Naive thymus-derived CD8-positive, alpha-beta T cell (primary cell): ENCODE measurements at places on chromosomes 1 and 21.

GRCh38 chr1:61612602-61613001 is 112.3 kb downstream of the TM2D1 start:
- no peak for DNase-seq

GRCh38 chr1:12177156-12177998 is 10.6 kb downstream of the TNFRSF1B start:
- no peak for DNase-seq

DNA sequence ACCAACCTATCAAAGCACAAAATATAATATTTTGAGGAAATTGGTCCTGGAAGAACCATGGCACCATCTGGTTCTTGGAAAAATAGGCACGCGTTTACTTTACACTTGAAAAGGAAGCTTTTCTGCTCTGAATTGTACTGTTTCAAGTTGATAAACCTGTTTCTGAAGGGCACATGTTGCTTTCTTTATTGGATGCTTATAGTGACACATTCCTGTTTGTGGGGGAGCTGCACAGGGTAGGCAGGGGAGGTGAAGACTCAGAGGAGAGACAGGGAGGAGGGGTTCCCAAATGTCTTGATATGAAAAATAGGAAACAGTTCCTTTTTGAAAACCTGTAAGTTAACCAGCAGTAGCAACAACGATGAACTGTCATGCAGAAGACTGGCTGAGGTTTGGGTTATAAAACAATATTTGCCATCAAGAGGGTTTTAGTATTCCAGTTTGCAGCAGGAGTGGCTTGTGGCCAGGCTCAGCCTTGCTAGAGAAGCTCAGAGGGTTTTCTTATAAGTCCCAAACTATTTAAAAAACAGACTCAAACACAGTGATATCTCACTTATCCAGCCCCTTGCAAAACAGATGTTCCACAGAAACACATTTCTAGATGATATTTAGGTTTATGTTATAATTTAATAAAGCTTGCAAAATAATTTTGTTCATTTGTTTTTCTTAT is 127.0 kb upstream of the MROH9 start:
- DNase-seq = no peak

DNA sequence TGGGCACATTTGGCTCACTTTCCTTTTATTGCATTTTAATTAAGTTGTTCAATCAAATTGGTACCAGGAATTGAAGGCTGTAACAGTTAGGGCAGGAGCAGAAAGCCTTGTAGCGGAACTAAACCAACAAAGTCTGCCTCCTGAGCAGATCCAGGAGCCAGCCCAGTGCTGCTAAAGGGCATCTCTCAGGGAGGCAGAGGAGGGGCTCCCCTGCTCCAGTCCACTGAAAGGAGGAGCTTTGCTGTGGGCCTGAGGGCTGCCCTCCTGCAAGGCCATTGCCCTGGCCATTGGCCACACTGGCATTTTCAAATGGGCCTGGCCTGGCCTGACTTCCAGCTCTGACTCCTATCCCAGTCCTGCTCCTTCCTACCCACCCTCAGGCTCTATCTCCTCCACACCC is 3.7 kb upstream of the TRABD2B start:
- no peak for DNase-seq

GRCh38 chr1:206792939-206793607 is 20.8 kb upstream of the IL10 start:
- DNase-seq = no peak

- no peak for DNase-seq
Observed at GRCh38 chr1:24421502-24421901, 5.9 kb downstream of the NIPAL3 start.

- no peak for DNase-seq
Observed at GRCh38 chr21:36860736-36861594, 105.5 kb downstream of the HLCS start.

DNA sequence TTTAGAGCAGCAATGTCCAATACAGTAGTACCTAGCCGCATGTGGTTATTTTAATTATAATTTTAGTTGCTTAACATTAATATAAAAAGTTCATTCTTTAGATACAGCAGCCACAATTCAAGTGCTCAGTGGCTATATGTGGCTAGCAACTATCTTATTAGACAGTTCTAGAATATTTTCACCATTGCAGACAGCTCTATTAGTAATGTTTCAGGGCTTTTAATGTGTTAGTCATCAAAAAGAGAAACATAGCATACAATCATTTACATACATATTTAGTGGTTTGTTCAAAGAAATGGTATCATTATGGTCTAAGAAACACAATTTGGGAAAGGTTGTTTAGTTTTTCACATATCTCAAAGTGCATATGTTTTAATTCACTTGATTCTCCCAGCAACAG is 66.6 kb upstream of the DYNLT5 start:
- DNase-seq = no peak

DNA sequence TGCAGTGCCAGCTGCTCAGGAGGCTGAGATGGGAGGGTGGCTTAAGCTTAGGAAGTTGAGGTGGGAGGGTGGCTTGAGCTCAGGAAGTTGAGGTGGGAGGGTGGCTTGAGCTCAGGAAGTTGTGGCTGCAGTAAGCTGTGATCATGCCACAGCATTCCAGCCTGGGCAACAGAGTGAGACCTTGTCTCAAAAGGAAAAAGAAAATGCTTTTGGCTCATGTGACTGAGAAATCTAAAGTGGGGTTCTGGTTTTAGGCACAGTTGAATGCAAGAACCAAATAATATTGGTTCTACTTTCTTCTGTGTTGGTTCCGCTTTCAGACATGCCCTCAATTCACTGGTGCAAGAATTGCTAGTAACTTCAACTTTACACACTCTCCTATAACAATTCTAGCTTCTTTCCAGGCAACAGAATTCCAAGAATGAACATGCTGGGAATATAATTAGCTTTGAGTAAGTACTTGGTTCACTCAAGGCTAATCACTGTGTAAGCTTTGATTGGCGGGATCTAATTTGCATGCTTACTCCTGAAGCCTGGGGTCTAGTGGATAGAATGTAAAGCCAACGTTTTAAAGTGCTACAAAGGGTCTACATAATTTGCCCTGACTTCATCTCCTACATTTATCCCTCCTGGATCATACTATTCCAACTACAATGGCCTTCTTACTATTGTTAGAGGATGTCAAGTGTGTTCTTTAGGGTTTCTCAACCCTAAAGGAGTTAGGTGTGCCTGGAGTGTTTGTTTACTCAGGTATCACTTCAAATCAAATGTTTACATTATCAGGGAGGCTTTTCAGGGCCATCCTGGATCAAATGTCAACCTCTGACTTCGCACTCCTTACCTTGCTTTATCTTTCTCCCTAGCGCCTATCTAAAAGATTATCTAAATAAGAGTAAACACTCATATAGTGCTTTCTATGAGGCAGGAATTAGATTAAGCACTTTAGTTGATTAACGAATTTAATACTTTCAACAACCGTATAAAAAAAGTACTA is 115.1 kb downstream of the SLC16A1 start:
- no peak for DNase-seq

DNA sequence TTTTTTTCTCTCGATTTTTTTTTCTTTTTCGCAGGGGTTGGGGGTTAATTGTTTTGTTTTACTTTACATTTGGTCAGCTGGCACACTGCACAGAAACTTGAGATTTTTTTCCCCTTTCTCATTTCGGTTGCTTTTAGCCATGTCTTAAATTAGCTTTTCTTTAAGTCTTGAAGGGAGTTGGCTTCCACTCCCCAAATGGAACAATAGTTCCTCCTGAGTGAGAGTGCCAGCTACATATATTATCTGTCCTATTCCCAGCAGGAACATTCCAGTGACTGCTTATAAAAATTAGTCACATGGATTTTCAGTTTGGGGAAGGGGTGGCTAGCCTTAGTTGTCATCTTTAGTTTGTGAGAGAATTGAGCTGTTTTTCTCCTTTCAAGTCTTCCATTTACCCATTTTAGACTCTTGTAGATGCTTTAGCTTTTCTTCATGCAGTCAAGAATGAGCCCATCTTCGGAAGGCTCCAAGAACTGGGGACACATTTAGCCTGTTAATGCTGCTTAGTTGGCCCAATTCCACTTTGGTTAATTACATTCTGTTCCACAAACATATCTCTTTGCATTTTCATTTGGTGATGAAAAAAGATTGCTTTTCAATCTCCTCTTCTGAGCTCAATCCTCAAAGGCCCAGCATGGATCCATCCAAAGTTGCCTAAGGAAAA is 510.1 kb upstream of the CXADR start:
- no peak for DNase-seq

- no peak for DNase-seq
Observed at GRCh38 chr1:207941665-207942064, 30.7 kb upstream of the CD34 start.
